ENCODE measurements at places on chromosomes 7 and 10.
A peak's percentile ranks its signal among the peaks of the same experiment; 100 is the strongest.

DNA sequence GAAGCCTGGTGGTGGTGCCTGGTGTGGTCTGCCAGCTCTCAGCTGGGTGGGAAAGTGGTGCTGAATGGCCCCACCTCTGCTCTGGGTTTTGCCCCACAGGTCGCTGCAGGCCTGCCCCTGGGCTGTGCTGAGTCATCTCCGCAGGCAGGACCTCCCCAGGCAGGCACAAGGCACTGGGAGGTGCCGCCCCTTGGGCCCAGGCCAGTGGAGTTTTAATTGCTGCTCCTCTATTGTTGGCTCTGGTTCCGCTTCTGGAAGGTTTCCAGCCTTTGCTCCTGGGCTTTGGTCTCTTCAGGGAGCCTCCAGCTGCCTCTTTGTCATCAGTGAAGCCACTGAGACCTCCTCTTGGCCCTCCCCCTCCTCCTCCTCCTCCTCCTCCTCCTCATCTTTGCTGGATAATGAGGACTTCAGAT, 180.3 kb upstream of the GRB10 start:
- peak; percentile 72 for DNase-seq

- no peak for DNase-seq
Measured at GRCh38 chr7:134707663-134708378, 61.2 kb downstream of the BPGM start.

DNA sequence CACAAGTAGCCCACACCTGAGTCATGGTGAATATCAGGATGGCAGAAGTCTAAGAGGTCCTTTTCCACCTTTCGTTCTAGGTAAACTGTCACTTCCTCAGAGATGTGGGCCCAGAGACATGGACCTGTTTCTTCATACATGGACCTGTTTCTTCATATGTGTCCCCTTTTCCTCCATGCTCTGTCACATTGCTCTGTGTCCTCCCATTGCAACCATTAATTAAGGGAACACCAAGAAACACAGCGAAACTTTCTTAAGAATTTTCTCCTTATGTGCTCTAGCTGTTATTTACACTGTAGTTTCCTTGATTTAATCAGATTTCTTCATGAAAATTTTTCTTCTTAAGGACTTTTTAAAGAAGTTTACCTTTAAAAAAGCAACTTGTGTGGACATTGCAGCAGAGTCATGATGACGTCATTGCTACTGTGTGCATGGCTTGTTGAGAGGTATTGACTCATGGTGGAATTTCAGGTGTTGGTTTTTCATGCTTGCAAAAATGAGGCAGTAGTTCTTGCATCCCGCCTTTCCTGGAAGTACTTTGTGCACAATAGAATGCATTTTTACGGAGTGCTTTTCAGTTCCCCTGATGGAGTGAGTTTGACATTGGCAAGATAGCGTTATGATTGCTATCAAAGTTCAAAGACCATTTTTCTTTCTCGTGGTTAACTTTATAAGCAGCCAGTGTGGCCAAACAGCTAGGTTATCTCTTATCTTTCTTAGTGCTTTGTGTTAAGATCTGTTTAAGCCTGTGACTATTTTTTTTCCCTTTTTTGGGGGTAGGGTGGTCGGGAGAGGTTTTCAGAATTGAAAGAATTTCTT, 37.7 kb downstream of the CFAP58 start:
- DNase-seq, result no peak

- DNase-seq, result no peak
Measured at GRCh38 chr7:74070619-74070921, 13.0 kb upstream of the LIMK1 start.

- peak; percentile 93 for DNase-seq
Measured at GRCh38 chr10:44978570-44979280, at the start of gene DEPP1. Gene DEPP1, minus strand, starts transcription at chr10:44978809. Its CDS starts 779 bp downstream, at chr10:44978030.

DNA sequence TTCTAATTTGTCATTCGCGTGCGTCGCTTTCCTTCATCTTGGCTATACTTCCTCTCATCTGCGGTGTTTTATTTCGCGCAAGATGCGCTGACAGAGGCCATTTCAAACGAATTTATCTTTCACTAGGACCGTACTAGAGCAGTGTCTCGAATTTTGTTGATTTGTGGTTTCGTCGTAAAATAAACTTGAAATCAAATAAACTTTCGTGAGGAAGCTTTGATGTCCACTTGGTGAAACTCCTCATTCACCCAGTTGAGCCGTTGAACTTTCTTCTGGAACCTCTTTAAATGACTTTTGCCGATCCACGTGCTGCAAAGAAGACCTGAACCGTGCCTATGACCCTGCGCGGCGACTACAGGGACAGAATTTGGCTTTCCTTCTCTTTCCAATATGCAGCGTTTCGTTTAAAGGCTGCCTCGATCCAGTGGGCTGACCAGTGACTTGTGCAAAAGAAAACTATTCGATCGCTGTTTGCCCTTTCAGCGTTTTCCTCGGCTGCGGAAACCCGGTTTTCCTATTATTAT, 163.9 kb upstream of the PPP1R3A start:
- no peak for DNase-seq

- DNase-seq, result no peak
Measured at GRCh38 chr10:5512881-5513612, 11.7 kb upstream of the CALML3 start.

- no peak for DNase-seq
Measured at GRCh38 chr7:95001815-95002561, 94.6 kb downstream of the PPP1R9A start.

GRCh38 chr7:116393654-116394053, 105.9 kb upstream of the CAV2 start:
- DNase-seq, result peak; percentile 34

GRCh38 chr10:110966146-110966545, 46.7 kb downstream of the SHOC2 start:
- DNase-seq, result no peak

All from left cardiac atrium (tissue), 4 donors.